NAMALWA (cell line): ENCODE measurements at places on chromosomes 3 and 15.

- DNase-seq = peak; percentile 41
Observed at GRCh38 chr3:189195302-189195701, 23.5 kb downstream of the TPRG1 start.

DNA sequence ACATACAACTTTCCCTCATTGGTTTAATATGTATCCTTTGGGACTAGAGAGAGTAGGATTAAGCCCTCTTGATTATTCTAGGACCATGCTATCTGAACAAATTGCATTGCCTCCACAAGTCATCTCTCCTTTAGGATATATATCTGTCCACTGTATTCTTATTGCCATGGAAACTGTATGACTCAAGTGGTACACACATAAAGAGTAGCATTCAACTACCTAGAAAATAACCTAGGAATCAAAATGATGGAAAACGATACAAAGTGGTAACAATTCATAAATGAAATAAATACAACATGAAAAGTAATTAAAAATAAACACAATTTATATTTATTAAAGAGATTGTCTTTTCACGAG, 212.1 kb upstream of the P2RY1 start:
- no peak for DNase-seq

DNA sequence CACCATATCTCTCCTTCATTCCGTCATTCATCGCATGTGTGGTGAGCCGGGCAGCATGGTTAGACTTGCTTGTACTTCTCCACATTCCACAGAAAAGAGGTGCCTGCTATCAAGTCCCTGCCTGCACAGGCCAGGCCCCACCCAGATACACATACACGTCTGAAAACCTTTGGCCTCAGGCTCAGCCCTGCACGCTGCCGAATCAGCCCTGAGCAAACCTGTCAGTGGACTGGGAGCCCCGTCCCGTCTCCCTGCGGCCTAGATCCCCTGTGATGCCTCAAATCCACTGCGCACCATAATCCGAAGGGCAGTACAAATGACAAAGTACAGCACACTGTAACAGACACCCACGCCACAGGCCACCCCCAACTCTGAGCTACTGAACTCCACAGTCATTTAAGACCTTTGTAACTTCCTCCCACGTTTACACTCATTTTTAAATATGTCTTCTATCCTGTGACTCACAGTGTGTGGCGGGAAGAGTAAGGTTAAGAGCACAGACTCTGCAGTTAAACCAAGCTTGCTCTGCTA, 67.1 kb downstream of the MB21D2 start:
- no peak for DNase-seq

- DNase-seq = peak; percentile 37
Observed at GRCh38 chr3:128383316-128384235, 83.1 kb downstream of the DNAJB8 start.

DNA sequence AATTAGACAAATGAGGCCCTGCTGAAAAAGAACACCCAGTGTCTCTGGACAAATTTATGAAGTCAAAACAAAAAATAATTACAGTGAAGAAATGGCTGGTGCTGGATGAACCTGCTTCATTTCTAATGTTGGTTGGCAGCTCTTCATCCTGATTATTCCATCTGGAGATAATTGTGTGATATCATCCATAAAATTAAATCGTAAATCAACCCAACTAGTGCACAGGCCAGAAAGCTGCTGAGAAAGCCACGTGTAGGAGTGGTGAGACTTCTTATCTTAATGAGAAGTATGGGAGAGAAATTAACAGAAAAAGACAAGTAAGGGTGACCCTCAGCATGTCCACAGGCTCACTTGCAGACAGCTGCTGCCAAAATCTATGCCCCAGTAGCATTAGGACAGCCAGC, 465.2 kb upstream of the TGFBR2 start:
- no peak for DNase-seq

DNA sequence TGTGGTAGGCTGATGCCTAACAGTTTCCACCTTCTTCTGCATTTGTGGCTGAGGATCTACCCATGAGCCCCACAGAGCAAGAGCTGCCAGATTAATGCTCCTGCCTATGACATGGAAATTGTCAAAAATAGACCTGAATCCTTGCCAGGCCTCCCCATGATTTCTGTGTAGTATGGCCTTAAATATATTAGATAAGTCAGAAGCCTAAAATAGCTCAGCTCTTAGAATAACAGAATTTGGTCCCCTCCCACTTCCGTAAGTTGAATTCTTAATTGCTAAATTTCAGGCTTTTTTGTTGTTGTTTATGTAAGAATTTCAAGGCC, 129.0 kb downstream of the SERPINI1 start:
- no peak for DNase-seq

GRCh38 chr3:98920166-98920565, 18.7 kb upstream of the DCBLD2 start:
- no peak for DNase-seq

DNA sequence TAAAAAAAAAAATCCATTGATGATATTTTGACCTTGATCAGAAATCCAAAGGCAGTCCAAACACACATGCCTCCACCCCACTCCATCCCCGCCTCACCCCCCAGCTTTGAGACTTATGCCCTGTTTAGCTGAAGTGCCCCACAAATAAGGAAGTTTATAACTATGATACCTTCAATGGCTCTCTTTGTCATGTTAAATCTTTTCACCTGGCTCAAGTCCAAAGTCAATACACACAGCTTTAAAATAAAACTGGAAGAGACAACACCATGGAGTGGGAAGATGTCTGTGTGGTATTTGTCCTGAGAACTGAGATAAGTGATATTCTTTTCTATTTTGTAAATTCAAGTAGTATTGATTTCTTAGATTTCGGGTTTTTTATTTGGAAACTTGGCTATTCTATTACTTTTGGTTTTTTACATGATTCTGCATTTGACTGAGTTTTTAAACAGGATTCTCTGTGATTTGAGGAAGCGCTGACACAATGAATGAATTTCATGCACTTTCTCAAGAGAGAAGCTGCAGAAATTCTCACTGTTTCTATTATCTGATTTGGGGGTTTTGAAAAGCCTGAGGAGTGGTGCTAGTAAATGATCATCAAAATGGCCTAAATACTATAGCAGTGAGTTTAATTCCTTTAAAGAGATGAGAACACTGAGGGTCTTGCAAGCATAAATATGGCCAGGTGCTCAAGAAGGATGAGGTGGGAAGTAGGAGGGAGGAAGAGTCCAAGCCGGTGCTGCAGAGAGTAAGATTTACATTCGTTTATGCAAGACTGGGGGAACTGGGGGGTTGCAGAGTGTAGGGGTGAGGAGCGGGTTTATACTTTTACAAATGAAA, 5.2 kb downstream of the FOXB1 start:
- DNase-seq = no peak

DNA sequence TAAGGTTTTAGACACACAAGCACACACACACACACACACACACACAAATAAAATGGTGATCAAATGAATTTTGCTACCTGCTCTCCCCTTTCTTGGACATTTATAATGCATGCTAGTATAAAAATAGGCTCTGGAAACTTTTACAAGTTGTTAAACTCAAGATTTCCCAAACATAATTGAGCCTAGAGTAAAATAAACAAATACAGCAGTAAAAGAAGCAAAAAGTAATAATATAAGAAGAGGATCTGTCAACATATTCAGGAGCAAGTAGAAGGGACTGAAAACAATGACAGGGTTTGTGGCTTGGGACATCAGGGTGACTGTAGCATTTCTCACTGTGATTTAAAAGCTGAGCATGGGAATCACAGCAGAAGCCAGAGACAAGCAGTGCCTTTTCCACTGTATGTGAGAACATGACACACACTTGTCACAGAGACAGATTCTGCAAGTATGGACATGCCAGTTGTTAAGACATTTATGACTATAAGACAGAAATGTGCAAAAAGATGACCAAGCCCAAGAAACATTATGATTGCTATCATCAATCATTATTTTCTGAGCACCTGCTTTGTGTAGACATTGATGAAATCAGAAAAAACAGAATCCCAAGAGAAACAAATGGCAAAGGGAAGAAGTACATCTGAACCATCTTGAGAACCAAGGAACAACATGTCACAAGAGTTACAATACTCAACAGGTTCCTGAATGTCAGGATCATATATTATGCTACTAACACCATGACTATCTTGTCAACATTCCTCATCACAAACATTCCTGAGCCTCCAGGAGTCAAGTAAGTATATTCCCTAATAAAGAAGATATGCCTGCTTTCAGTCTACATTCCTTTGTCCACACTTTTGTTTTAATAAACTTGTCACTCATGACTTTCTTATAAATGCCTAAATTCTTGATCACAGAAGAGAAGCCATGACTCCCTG, 7.1 kb downstream of the THRB start:
- no peak for DNase-seq

GRCh38 chr3:11226042-11226370, 46.2 kb upstream of the ATG7 start:
- no peak for DNase-seq

DNA sequence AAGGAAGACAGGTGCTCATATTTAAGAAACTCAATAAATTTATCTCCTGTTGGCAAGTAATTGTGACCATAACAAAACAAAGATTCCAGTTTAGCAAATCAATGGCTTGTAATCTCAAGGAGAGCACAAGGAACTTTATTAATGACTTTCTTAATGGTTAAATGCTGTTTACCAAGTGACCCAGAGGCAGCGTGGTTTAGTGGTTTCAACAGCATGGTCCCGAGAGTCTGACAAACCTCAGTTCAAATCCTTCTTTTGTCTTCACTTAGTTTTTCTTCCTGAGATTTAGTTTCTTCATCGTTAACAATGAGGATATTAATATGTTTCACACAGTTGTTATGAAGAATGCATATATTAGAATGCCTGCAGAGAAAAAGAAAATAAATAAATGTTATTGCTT, 212.6 kb downstream of the KCNMB2 start:
- no peak for DNase-seq

DNA sequence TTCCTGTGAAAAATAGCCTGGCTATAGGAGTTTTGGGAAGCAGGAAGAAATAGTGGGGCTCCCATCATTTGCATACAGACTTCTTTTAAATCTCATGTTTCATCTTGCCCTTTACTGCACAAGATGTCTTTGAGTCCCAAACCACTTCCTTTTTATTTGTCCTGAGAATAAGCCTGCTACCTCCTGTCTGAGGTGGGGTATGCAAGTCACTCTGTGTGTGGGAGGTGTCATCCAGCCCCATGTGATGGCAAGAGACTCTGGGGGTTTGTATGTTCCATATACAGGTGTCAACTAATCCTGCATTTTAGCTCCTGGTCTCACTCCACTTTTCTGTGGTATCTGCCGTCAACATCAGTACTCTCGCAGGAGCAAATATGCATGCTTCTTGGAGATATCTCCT, 102.0 kb downstream of the OTOL1 start:
- no peak for DNase-seq

DNA sequence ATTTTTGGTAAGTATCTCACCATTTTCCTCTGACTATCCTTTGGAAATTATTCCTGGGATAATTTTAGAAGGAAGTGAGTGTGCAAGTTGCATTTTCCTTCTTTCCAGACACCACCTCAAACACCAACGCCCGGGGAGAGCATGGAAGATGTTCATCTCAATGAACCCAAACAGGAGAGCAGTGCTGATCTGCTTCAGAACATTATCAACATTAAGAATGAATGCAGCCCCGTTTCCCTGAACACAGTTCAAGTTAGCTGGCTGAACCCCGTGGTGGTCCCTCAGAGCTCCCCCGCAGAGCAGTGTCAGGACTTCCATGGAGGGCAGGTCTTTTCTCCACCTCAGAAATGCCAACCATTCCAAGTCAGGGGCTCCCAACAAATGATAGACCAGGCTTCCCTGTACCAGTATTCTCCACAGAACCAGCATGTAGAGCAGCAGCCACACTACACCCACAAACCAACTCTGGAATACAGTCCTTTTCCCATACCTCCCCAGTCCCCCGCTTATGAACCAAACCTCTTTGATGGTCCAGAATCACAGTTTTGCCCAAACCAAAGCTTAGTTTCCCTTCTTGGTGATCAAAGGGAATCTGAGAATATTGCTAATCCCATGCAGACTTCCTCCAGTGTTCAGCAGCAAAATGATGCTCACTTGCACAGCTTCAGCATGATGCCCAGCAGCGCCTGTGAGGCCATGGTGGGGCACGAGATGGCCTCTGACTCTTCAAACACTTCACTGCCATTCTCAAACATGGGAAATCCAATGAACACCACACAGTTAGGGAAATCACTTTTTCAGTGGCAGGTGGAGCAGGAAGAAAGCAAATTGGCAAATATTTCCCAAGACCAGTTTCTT, 3.9 kb downstream of the NFKBIZ start:
- no peak for DNase-seq

GRCh38 chr3:189577050-189577951, 53.9 kb upstream of the TP63 start:
- DNase-seq = peak; percentile 30

GRCh38 chr3:73784686-73785392, 160.1 kb upstream of the PDZRN3 start:
- DNase-seq = no peak
